G401 (cell line): ENCODE measurements at places on chromosomes 12 and 14. TPM values are rescaled to one million over a fixed set of nuclear protein-coding genes. Genes with fewer than 3 reads are reported as not detected.

The HOXC10 gene
- total RNA-seq, result 16.7 and 48.6 TPM in 2 replicates

DNA sequence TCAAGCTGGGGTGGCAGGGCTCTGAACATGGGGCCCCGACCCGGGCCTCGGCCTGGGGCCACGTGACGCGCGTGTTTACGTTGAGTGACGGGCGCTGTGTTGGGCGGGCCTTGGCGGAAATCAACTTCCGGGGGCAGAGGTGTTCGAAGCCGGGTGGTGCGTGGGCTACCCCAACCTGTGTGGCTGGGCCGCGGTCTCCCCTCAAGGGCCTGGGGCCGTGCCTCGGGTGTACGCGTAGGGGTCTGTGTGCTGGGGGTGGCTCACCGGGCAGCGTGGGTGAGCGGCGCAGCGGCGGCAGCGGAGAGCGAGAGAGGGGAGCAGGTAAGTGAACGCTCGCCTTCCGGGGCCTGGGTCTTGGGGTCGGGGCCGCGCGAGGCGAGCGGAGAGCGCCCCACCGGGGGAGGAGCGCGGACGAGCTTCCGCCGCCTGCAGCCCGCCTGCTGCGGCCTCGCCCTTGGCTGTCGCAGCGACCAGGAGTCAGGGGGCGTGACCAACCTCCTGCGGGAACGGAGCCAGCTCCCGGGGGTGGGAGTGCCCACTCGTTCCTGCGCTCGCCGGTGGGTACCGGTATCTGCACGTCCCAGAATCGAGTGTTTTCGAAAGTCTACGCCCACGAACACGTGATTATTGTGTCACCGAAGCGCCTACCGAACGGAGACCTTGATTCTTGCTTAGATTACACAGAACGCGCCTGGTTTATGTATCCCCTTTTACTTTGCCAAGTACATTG is at the start of gene CCDC91:
Gene CCDC91 (plus strand): TSS at position 136 of the 730 bp plus-strand sequence. CDS start 66,760 bp downstream, outside the sequence.
- peak; percentile 78 for DNase-seq

- no peak for DNase-seq
Measured at GRCh38 chr12:112035219-112035785, 22.1 kb downstream of the ERP29 start.

The ACTR6 gene
- total RNA-seq, result 38.1 and 40.1 TPM in 2 replicates

- no peak for DNase-seq
Measured at GRCh38 chr14:94538070-94538740, 23.0 kb upstream of the SERPINA4 start.

The SMCO2 gene
- total RNA-seq, result not detected in 2 replicates

The RPGRIP1 gene
- 0.18 TPM in 1 of 2 replicates, not detected in the other for total RNA-seq

The PTPRO gene
- total RNA-seq, result not detected in 2 replicates

DNA sequence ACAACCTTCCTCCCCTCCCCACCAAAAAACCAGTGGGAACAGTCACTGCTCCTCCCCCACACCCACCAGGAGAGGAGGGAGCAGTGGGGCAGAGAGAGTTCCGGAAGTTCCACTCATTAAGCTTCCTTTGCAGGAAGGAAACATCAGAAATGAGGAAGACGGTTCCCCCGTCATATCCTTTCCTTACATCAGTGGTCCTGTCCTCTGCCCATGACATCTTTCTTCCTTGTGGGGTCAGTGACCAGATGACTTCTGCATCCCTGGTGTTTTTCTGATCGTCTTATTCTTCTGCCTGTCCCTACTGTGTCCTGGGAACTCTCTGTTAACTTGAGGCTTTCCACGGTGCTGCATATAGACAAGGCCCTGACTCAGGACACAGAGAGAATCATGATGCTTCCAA is 40.8 kb upstream of the SPTLC2 start:
- DNase-seq, result no peak

GRCh38 chr12:74254784-74255183 is 282.9 kb upstream of the ATXN7L3B start:
- DNase-seq, result no peak

GRCh38 chr14:22403296-22403695 is 185.7 kb downstream of the DAD1 start:
- DNase-seq, result no peak

DNA sequence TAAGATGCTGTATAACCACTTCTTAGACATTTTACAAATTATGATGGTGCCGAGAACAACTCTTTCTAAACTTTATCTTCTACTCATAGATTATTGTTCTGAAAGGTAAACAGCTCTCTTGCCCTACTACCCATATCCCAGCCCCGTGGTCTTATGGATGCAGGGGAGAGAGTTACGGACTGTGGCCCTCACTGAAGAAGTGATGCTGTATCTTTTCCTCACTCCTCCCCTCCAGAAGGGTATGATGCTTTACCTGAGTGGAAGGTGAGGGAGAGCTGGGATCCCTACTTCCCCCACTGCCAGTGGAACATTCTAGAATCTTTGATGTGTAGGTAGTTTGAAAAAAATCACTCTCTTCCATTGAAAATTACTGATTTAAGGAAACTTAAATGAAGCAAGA is 3.5 kb downstream of the TSHR start:
- no peak for DNase-seq

The ATP2B1 gene
- total RNA-seq, result 9.0 and 12.7 TPM in 2 replicates

DNA sequence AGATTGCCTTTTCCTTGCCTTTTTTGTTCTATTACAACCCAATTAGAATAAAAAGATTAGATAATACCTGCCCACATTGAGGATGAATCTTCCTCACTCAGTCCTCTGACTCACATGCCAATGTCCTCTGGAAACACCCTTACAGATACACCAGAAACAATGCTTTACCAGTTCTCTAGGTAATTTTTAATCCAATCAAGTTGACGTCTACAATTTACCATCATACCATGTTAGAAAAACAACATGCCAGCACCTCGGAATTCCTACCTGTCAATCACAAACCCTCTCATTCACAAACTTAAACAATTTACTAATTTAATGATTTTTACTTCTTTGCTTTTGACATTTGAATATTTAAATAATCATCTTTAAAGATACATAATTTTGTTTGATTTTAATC is 953.8 kb downstream of the TRHDE start:
- DNase-seq, result no peak

DNA sequence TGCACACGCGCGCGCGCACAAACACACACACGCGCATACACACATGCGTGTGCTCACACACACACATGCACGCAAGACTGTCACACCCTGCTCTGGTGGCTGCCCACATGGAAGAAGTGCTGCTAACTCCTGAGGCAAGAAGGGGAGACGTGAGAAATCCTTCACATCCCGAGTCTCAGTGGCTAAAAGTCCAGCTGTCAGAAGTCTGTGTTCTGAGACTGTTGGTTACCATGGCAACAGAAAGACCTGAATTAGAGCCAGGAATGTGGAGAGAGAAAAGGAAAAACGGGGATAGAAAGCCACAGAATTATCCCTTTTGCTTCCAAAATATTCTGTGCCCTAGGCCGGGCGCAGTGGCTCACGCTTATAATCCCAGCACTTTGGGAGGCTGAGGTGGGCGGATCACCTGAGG is 71.2 kb downstream of the PPFIBP1 start:
- DNase-seq, result peak; percentile 41

DNA sequence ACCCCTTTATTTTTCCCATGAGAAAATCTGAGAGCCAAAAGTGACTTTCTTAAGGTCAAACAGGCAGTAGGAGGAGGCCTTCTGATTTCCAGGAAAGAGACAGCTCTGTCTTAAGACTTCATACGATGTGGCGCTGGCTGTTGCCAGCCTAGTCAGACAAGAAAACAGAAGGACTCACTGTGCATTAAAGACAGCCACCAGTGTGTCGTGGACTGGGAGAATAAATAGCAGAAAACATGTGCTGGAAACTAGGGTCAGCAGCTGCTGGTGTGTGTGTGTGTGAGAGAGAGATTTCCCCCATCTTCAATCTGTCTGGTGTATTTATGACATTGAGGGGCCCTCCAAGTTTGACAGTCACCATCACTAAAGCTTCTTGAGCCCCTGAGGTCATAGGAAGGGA is 708.6 kb upstream of the TMEM132C start:
- DNase-seq, result no peak

The GALNT9 gene
- total RNA-seq, result 0.10 TPM in 1 of 2 replicates, not detected in the other

The SALL2 gene
- total RNA-seq, result 15.0 and 15.3 TPM in 2 replicates

The CD69 gene
- not detected in 2 replicates for total RNA-seq

The ATL1 gene
- total RNA-seq, result 2.8 TPM in 1 of 2 replicates, not detected in the other

GRCh38 chr12:112049351-112049750 is 36.1 kb downstream of the ERP29 start:
- DNase-seq, result no peak

DNA sequence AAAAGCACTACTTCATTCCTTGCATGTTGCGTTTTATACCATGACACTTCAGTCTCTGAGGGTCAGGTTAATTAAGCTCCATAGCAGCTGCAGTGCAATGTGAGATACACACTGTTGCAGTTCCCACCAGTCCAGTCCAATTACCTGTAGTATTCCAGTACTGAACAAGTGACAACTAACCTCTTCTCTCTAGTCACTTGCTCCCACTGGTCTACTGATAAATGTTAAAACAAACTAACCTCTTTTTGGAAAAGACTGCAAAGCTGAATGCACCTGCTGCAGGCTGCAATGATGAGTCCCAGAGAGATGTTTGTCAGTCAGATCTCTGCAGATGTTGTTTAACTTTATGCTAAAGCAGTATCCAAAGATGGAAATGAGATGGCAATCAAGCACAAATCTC is 7.9 kb downstream of the NOVA1 start:
- peak; percentile 66 for DNase-seq

DNA sequence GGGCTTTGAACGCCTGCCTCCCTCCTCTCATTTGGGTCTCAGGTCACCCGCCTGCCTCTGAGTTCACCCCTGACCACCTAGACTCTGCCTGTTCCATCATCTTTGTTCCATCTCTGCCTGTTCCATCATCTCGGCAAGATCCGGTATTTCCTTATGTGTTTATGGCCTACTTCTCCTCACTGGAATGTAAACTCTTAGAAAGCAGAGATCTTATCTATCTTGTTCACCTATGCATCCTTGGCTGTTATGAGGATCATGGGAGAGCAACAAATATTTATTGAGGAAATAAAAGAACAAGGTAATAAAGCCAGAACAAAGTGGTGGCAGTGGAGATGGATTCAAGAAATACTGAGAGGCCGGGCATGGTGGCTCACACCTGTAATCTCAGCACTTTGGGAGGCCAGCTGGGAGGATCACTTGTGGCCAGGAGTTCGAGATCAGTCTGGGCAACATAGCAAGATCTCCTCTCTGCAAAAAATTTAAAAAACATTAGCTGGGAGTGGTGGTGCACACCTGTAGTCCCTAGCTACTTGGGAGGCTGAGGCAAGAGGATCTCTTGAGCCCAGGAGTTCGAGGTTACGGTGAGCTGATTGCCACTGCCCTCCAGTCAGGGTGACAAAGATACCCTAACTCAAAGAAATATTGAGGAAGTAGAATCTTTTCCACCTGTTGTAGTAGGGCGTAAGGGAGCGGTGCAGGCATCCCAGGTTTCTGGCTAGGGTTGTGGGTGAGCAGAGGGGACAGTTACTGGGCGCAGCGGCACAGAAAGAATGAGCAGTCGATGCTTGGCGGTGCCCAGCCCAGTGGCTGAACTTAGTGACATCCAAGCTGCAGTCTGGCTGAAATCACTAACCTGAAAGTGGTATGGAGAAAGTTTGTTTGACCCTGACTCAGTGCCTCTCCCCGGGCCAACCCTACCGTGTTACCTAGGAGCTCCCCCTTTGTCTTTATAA is 1.7 kb upstream of the KLC1 start:
- DNase-seq, result no peak

DNA sequence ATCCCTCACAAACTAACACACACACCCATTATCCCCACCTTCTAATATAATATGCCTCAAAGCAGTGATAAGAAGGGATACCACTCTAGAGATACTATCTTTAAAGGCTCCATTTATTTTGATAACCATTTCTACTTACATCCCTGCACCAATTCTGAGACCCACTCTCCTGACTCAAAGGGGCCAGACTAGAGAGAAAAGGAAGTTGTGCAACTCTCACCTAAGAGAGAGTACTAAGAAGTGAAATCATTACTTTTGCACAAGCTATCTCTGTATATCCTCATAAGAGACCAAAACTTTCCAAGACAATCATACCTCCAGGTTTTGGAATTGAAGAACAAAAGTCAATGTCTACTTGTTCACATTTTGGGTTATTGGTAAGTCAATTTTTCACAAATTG is 45.4 kb upstream of the USP15 start:
- no peak for DNase-seq

- no peak for DNase-seq
Measured at GRCh38 chr14:22613106-22613695, 15.1 kb downstream of the ABHD4 start.

DNA sequence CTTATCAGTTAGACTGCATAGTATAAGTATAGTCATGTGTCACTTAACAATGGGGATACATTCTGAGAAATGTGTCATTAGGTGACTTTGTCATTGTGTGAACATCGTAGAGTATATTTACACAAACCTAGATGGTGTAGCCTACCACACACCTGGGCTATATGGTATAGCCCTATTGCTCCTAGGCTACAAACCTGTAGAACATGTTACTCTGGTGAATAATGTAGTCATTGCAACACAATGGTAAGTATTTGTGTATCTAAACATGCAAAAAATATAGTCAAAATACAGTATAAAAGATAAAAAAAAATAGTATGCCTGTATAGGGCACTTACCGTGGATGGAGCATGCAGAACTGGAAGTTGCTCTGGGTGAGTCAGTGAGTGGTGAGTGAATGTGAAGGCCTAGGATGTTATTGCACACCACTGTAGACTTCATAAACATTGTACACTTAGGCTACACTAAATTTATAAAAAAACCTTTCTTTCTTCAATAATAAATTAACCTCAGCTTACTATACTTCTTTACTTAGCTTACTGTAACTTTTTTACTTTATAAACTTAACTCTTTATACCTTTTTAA is 40.3 kb upstream of the ANKS1B start:
- DNase-seq, result no peak

DNA sequence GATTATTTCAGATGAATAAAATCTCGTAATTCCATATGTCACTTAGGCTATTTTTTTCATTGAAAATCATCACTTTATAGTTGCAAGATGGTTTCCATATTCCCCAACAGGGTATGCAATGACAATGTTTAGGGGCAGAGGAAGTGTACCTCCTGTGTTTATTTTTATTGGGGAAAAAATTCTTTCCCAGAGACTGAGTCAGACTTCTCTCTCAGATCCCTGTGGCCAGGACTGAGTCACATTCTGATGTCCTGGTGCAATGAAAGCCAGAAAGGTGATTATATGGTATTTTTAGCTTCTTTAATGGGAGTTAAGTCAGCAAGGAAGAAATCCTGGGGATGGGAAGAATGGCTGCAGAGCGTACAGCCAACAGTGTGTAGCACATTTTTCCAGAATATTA is 196.9 kb upstream of the ALG10 start:
- no peak for DNase-seq

DNA sequence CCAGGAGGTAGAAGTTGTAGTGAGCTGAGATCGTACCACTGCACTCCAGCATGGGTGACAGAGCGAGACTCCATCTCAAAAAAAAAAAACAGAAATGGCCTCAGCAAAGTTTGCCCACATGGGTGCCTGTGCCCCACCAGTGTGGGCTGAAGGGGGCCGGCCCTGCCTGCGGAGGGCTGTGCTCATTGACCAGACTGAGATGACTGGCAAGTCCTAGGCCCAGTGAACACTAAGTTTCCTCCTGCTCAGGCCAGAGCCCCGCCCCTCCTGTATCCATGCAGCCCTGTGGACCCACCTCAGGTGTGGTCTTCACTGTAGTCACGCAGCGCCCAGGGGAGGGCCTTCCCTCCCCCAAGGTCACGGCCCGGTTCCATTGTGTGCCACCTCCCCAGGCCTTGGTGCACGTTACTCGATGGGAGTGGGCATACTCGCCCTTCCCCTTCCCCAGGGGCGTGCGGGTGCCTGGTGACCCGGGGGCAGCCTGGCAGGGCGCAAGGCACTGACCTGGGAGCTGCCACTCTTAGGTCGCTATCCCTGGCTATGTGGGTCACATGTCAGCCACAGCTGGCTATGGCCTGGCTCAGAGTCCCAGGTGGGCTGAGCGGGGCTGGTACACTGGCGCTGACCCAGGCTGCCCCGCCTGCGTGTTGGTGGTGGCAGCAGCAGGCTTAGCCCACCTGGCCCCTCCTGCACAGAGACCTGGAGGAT is 16.1 kb downstream of the INF2 start:
- DNase-seq, result no peak
